ENCODE measurements at places on chromosomes 16 and 17.

DNA sequence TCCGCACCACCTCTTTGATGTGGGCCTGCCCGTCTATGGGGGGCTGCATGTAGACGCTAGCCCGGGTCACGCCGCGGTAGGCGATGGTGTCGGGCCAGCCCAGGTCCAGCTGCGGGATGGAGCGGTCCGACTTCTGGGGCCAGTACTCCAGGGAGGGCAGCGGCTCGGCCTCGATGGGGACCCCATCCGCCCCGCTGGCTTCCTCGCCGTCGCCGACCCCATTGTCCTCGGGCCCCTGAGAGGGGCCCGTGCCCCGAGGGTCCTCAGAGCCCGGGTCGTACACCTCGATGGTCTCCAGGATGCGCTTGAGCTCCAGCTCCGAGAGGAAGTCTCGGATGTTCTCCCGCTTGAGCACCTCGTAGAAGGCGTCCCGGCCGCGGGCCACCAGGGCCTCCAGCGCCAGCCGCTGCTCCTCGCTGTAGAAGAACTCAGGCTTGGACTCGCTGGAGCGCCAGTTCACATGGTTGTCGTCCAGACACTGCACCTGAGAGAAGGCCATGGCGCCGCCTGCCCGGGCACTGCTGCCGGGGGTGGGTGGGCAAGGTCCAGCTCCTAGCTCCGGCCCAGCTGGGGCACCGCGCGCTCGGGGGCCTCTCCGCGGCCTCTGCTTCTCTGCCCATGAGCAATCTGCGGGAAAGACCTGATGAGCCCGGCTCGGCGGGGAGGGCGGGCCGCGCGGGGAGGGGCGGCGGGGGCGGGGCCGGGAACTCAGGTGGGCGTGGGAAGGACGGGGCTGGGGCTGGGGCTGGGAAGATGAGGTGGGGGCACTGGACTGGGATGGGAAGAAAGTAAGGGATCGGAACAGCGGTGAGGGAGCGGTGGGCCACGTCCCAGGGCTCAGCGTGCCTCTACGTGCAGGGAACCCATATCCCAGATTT, 782 bp downstream of the FAM83G start:
- peak; percentile 43 for DNase-seq

- no peak for DNase-seq
These were observed 145.5 kb upstream of the FOXF1 start for GRCh38 chr16:86364653-86365380.

DNA sequence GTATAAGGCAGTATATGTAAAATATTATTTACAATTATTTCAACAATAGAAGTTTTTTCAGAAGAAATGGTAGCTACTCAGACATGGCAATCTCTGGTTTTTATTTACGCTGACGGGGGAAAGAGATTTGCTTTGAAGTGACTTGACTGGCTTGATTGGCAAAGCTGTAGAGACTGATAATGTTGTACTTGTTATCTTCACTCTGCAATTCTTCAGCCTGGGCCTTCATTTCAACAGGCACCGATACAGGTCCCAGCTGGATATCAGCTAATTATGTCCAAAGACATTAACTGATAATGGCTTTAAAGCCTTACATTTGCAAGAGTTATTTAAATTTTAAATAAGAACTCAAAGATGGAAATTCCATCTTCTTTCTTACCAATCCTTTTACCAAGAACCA, 151.4 kb upstream of the HS3ST3A1 start:
- DNase-seq: no peak

DNA sequence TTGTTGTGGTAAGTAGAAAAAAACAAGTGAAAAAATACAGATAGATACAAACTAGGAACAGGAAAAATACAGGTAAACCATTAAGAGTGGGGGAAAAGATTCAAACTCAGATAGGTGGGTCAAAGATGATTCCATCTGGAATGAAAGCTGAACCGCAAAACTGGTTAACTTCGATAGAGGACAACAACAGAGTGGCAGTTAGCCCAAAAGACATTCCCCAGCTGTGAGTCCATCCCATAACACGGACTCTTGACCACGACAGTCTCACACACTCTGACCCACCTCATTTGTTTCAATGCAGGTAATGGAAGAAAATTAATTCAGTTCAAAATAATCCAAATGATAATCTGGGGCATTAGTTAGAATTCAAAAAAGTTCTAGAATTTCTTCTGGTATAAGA, 13.5 kb downstream of the ELAC2 start:
- no peak for DNase-seq

- no peak for DNase-seq
These were observed 81.5 kb downstream of the PLCG2 start for GRCh38 chr16:81860287-81861266.

- peak; percentile 58 for DNase-seq
These were observed 72.2 kb downstream of the ZNF778 start for GRCh38 chr16:89289428-89290395.

- DNase-seq: no peak
These were observed 5.0 kb downstream of the ECI1 start for GRCh38 chr16:2246301-2246885.

DNA sequence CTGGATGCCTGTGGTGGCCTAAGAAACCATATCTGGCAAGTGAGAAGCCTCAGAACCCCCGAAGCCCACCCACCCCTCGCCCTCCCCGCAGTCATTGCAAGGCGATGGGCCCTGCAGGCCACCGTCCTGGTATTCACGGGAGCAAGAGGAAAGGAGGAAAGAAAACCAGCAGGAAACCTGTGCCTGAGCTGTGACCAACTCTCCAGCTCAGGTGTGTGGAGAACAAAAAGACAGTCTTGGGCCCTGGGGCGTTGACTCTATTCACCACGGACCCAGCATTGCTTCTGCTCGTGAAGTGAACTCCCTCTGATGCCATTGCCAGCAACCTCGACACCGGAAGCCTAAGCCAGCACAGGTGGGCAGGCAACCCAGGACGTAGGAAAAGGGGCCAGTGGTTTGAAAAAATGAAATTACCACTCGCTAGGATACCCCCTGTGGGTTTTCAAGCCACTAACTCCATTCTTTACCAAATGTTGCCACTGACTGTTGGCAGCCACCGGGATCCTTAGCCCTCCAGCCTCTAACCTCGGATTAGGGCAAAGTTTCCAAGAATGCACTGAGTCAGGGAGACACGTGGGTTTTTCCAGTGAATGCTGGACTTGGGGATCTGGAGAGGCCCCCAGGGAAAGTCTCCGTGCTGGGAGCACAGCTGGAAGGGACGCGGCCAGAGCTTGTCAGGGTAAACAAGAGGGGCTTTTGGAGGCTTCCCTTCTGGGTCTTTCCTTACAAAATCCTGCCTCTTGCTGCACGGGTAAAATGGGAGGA, 25.1 kb downstream of the FA2H start:
- no peak for DNase-seq

- no peak for DNase-seq
These were observed 29.6 kb upstream of the ZFPM1 start for GRCh38 chr16:88423448-88423850.

DNA sequence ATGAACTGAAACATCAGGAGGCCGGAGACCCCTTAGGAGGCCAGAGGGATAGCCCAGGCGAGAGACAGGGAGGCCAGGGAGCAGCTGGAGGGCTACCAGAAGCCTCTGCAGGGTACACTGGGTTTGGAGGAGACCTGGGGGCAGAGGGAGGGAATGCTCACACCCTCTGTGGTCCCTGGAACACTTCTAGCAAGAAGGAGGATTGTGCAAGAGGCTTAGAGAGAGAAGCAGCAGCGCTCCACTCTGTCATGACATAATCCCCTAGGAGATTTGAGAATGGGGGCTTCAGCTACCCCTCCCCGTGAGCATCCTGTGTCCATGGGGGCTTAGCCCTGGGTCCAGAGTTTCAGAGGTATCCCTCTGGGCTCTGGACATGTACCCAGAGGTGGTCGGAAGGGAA, 15.8 kb downstream of the GPR142 start:
- no peak for DNase-seq

GRCh38 chr17:7237761-7238419, 1.4 kb downstream of the PHF23 start:
- peak; percentile 79 for DNase-seq

GRCh38 chr16:23518435-23518891, 8.2 kb upstream of the GGA2 start:
- no peak for DNase-seq

DNA sequence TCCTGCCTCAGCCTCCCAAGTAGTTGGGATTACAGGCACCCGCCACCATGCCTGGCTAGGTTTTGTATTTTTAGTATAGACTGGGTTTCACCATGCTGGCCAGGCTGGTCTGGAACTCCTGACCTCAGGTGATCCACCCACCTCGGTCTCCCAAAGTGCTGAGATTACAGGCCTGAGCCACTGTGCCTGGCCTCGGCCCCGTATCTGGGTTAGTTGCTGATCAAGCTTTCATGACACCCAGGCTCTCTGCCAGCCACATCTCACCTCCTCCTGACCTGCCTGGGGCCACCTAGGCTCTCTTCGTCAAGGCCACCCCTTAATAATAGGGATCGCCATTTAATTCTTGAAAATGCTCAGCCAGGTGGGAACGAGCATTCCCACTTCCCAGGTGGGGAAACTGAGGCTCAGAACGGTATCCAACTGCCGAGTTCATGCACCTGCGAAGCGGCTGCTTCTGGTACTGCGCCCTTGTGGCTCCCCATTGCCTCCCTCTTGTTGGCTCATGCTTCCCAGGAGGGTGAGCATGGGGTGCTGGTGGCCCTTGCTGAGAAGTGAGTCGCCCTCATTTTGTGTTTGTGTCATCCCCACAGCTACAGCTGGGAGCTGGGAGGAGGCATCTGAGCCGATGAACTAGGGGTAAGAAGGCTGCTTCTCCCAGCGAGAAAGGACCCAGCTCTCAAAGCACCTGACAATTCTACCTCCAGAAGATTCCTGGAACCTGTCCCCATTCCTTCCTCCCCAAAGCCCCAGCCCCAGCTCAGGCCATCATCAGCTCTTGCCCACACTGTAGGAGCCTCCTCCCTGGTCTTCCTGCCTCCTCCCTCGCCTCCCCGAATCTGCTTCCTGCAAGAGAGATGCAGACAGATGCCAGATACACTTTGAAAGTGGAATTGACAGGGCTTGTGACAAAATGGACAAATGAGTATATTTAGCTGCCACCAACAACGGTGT, 17.3 kb upstream of the SNN start:
- DNase-seq: no peak

DNA sequence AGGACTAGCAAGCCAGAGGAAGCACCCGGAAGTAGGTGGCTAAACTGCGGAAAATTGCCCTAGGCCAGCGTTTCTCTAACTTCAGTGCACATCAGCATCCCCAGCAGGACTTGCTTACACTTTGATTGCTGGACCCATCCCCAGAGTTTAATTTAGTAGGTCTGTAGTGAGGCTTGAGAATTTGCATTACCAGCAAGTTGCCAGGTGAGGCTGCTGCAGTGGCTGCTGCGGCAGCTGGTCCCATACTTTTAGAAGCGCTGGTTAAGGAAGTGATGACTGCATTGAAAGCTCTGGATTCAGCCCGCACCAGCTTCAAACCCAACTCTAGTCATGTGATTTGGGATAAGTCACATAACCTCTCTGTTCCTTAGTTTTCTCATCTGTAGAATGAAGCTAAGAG, 4.2 kb downstream of the EEF2K start:
- no peak for DNase-seq

- DNase-seq: no peak
These were observed 182.4 kb downstream of the TOX3 start for GRCh38 chr16:52364500-52364899.

GRCh38 chr17:393806-394717, 41.5 kb upstream of the RPH3AL start:
- no peak for DNase-seq

DNA sequence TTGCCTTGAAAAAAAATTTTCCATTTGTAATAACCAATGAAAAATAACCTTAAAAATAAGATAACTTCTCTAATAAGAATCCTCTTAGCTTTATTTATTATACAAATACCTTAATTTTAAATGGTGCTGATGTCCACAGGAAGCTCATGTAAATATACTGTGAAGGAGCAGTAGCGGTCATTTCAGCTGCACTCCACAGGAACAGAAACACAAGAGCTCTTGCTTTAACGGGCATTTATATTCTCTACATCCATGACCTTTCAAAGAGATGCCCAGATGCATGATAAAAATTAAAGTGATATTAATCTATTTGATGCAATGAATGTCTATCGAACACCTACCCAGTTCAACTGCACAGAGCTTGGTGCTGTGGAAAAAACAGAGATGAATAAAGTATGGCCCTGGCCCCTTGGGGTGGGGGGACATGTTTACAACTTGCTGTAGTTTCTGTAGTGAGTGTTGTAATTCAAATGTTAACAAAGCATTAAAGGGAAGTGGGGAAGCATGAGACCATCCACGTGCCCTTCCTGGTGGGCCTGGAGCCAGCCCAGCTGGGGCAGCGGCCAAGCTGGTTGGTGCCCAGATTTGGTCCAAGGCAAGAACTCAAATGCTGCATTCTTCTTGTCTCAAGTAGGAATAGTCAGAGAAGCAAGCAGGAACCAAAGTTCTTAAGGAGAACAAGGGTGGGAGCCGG, 47.9 kb downstream of the IQCK start:
- DNase-seq: no peak

DNA sequence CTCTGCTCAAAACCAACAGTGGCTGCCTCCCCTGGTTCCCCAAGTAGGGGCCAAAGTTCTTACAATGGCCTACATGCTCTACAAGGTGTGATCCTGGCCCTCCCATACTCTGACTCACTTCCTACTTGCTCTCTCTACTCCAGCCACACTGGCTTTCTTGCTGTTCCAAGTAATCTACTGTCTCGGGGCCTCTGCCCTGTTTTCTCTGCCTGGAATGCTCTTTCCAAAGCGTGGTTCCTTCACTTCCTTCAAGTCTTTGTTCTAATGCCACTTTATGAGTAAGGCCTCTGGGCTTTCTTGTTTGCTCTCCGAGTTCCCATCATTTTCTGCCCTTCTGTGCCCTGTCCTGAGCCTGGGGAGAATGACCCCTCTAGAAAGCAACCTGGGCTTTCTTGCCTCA, 4.1 kb upstream of the CDH3 start:
- no peak for DNase-seq

- DNase-seq: no peak
These were observed 18.9 kb upstream of the MYH10 start for GRCh38 chr17:8649157-8650118.

GRCh38 chr17:57962279-57963148, 7.3 kb upstream of the CUEDC1 start:
- no peak for DNase-seq

DNA sequence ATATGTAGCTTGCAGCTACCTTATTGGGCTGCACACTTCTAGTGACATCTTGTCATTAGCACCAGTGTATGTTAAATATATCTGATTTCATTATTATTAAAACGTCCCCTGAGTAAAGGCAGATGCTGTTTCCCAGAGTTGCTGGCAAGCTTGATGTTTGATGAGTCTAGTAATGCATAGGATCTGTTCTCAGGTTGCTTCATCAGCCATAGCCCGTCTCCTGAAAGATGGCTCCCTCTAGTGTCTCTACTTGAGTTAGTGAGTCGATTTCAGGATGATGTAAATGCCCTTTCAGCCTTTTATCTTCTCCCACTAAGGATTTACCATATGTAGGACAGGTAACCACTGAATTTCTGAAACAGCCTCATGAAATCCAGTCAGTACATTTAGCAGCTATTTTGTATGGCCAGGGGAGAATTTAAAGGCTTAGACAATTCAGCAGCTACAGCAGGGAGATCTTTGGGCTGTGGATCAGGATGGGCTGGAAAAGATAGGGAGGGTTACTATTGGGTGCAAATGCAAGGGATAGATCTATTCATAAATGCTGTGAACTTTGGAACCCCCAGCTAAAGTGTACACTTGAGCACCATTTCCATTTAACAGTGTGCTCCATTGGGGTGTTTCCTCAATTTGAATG, 376.3 kb downstream of the CNTNAP4 start:
- DNase-seq: no peak
